Myocyte (in vitro differentiated cells): ENCODE measurements at places on chromosomes 3 and 15. TPM values are rescaled to one million over a fixed set of nuclear protein-coding genes. Genes with fewer than 3 reads are reported as not detected.

GRCh38 chr3:63390710-63391230 is 112.7 kb downstream of the SYNPR start:
- DNase-seq, result no peak

GRCh38 chr3:10550705-10551104 is 45.3 kb upstream of the ATP2B2 start:
- peak; percentile 88 for DNase-seq

DNA sequence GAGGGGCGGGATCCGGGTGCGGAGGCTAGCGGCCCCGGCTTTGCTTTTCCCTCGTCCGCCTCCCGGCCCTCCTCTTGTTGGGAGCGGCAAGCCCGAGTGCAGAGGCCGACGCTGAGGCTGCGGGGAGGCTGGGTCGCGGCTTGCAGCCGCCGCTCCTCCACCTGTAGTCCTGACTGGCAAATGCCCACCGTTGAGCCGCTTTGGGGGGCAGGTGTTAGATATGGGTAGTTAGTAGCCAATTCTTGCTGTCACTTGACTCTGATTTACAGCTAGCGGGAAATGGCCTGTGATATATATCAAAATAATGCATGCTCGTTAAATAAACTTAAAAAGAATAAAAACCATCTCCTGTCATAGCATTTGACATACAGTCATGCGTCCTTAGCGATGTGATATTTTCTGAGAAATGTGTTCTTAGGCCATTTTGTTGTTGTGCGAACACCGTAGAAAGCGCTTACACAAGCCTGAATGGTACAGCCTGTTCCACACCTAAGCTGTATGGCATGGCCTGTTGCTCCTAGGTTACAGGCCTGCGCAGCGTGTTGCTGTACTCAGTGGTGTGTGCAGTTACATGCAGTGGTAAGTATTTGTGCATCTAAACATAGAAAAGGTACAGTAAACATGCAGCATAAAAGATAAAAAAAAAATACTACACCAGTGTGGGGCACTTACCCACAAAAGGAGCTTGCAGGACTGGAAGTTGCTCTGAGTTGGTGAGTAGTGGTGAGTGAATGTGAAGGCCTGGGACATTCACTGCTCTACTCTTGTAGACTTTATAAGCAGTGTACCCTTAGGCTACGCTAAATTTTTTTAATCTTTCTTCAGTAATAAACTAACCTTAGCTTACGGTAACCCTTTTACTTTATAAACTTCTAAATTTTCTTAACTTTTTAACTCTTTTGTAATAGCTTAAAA is 873 bp downstream of the CAPN7 start:
- DNase-seq, result peak; percentile 21

DNA sequence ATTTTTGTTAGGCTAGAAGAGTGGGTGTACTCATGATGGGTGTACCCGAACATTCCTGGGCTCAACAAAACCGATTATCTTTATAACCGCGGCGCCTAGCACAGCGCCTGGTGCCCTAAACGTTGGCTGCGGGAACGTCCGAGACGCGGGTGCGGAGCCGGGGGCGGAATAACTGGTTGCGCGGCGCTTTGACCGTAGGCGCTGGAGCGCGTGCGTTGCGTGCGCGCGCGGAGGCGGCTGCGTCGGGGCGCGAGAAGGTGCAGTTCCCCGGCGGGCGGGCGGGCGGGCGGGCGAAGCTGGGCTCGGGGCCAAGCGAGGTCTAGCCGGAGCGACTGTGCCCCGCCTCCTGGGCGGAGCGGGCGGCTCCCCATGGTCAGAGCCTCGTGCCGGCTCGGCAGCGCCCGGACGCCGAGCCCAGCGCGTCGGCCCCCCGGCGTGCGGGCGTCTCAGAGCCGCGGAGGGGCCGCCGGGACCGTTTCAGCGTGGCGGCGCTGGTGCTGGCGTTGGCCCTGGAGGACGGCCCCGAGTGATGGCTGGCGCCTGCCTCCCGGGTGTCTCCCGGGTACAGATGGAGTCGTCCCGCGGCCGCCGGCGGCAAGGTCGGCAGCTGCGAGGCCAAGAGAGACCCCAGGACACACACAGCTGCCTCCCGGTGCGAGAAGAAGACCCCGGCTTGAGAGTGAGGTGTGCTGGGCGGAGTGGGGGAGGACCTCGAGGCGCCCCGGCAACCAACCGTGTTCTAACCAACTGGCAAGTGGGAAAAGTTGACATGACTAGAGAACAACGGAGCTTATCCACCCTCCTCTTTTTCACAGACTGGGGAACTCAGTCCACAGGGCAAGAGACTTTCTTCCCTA is at the start of gene PLAAT1:
PLAAT1 (plus strand) TSS at position 373 of the 857 bp plus-strand sequence. CDS start 14,429 bp downstream, outside the sequence.
- DNase-seq, result no peak

GRCh38 chr3:152192050-152192449 is 76.7 kb upstream of the MBNL1 start:
- no peak for DNase-seq

GRCh38 chr3:73894474-73895213 is 269.9 kb upstream of the PDZRN3 start:
- DNase-seq, result no peak

- no peak for DNase-seq
Observed at GRCh38 chr15:88992912-88993376, 79.8 kb upstream of the MFGE8 start.

DNA sequence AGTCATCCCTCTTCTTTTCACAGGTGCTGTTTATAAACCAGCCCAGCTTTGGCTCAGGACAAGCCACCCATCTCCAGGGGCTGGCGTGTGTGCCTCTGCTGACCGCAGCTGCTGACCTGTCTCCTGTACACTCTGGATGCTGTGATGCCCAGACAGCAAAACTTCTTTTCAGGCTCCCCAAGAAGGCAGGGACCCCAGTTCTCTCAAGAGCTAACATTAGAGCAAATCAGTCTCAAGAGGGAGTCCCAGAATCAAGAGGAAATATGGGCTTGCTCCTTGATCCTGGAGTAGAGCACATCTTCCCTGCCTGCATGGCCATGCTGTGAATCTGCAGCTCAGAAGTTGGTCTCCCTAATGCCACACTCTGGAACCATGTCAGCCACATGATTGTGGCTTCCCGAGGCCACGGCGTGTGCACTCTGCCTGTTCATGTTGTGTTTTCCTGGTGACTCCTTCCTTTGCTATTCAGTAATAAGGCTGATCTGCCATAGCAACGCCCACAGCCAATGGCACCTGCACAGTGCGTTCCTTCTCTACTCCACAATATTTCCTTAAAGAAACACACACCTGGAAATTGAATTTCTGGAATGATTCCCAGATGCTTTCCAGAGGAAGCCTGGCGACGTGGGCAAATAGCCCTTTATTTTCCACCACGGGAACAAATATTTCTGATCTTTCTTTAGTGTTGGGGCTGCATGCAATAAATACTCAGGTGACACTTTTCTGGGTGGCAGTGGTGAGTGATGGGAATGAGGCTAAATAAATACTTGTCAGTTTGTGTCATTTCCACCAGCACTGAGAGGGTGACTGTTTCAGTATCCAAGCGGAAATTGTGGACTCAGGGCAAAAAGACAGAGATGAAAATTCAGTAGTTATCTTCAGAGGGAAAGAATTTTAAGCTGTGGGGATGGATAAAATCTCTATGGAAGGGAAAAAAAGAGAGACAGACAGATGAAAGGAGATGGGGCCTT is 21.9 kb upstream of the THSD4 start:
- peak; percentile 92 for DNase-seq

DNA sequence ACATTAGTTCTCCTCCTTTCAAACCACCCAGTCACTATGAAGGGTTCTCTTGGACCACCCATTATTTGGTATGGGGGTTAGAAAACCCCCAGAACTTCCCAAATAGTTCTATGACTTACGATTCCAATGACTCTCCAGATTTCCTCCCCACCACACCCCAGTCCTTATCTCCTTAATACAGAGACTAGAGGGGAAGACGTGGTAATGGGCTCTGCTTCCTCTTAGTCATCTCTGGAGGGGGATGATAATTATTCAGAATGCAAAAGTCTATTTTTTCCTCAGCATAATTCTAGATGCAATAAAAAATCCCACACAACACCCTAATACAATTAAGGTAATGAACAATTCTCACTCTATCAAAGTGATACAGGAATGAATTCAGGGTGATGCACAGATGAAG is 48.9 kb upstream of the CFAP161 start:
- DNase-seq, result no peak

GRCh38 chr3:173660645-173661299 is 263.2 kb downstream of the NLGN1 start:
- DNase-seq, result no peak

GRCh38 chr15:59281699-59282098 is 75.1 kb downstream of the LDHAL6B start:
- DNase-seq, result no peak

DNA sequence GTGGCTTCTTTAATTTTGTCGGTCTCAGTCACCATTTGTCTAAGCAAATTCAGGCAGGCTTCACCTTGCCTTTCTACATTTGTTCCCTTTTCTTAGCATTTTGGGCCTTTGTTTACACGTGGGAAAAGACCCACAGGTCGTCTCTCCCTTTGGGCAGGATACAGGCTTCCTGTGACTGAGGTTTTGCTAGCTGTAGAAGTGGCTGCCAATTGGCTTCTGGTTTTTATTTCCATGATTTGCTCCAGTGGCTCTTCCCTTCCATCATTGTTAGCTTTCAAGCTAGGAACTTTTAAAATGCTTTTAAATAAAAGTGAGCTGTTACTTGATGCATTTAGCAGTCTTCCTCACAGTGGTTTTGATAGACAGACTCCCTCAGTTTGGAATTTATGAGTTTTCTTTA is 37.3 kb downstream of the MLH1 start:
- no peak for DNase-seq

DNA sequence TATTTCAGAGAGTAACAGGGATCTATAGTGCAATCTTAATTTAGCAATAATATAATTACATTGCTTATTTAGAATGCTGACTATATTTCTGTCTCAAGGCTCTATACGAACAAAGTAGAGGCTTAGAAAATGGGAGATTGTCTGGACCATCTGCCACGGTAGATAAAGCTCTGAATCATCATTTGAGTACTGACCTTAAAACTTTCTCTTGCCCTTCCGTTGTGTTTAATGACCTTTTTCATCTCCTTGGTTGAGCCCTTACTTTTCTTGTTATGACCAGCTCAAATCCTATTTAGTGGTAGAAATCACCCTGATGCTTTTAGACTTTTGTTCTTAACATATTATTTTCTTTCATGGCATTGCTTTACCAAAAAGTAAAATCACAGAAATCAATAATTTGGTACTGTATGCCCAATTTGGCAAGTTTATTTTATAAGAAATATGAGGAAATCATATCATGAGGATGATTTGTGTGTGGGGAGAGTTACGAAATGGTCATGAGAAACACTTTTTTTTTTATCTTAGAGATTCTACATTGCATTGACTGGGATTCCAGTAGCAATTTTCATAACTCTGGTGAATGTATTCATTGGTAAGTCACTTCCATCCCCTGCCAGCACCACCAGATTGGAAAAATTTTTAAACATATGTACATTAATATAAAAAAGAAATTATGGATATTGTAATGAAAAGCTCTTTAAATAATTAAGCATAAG is 11.0 kb downstream of the NDUFB5 start:
- DNase-seq, result no peak

- no peak for DNase-seq
Observed at GRCh38 chr3:128276146-128276435, 122.8 kb downstream of the EEFSEC start.

DNA sequence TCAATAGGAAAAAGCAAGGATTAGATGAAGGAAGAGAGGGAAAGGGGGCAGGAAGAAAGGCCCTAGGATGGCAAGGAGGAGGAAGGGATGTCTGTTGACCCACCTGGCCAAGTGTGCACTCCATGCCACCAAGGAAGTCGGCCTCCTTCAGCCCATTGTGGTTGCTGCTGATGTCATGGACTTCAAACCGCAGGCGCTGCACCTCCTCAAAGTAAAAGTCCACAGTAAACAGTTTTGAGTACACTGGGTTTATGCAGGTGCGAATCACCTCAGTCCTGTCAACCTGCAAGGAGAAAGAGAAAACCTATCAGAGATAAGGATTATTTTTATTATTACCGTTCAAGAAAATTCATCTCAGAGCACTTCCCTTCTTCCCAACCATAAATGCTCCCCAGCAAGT is 220.6 kb upstream of the MRPL3 start:
- no peak for DNase-seq

- DNase-seq, result no peak
Observed at GRCh38 chr15:77859491-77860060, 217.9 kb downstream of the TBC1D2B start.

DNA sequence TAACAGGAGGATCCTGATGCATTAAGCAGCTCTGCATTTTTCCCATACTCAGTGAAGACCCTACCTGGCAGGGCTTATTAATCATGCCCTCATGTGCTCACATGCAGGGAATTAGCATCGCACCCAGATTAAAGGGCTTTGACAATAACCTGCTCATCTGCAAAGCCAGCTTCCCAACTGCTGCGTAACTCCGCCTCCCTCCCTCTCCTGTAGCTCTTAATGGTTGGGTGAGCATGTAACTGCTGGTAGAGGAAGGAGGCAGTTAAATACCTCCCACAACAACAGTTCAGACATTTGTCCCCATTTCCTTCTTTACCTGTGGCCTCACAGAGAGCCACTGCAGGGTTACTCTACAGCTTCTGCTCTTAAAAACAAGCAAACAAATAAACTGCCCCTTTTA is 203.6 kb upstream of the WNT5A start:
- no peak for DNase-seq

DNA sequence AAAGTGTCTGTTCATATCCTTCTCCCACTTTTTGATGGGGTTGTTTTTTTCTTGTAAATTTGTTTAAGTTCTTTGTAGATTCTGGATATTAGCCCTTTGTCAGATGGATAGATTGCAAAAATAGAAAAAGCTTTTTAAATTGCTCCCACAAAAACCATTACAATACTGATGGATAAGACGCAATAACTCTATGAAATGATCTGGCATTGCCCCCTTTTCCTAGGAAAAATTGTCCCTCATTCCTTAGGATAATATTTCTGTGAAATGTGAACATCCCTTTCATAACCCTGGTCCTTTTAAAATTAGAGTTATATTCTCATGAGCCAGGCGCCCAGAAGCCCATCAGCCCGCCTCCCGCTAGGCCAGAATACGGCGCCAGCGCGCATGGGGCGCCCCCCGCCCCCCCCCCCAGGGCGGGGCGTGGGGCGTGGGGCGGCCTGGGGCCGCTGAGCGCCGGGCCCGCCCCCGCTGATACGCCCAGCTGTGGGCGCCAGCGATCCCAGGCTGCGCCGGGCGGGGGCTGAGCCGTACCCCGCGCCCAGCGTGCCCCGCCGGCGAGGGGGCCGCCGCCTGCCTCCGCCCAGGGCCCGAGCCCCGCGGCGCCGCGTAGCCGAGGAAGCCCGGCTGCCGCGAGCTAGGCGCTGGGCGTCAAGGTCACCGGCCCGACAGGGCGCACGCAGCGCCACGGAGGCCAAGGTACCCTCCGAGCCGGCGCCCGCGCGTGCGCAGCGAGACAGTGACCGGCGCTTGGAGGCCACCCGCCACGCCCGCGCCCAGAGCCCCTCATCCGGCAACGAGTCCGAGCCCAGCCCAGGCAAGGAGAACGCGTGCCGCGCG is 11.1 kb upstream of the ROPN1B start:
- DNase-seq, result no peak

- DNase-seq, result no peak
Observed at GRCh38 chr3:12307136-12307535, 18.3 kb downstream of the PPARG start.

GRCh38 chr3:20055020-20055775 is 15.0 kb downstream of the KAT2B start:
- DNase-seq, result no peak

The CIDEC gene
- 0.26 TPM in 1 of 2 replicates, not detected in the other for total RNA-seq

The ZBTB38 gene
- 103 and 108 TPM in 2 replicates for total RNA-seq

The CSPG4 gene
- 6.2 and 19.6 TPM in 2 replicates for total RNA-seq

The NPAP1 gene
- not detected in 2 replicates for total RNA-seq

The TP63 gene
- total RNA-seq, result 2.5 and 2.6 TPM in 2 replicates

The GOLGA8H gene
- 0.05 and 0.31 TPM in 2 replicates for total RNA-seq

The AGBL1 gene
- 0.21 and 3.3 TPM in 2 replicates for total RNA-seq

The PLSCR5 gene
- not detected in 2 replicates for total RNA-seq

The TM4SF1 gene
- 39.1 and 68.9 TPM in 2 replicates for total RNA-seq

The FSD2 gene
- total RNA-seq, result 0.52 and 2.7 TPM in 2 replicates

The IL17RC gene
- 24.4 and 33.9 TPM in 2 replicates for total RNA-seq

The RPL4 gene
- total RNA-seq, result 3,422 and 5,715 TPM in 2 replicates

The CD96 gene
- total RNA-seq, result 0.08 TPM in 1 of 2 replicates, not detected in the other

The PATL2 gene
- 0.19 and 0.73 TPM in 2 replicates for total RNA-seq
